Psoas muscle (tissue), 8 donors: ENCODE measurements at places on chromosomes 6 and 20. TPM values are rescaled to one million over a fixed set of nuclear protein-coding genes. Genes with fewer than 3 reads are reported as not detected.

- no peaks in the 10 kb centered on the region for H3K4me1 ChIP-seq
- peaks cover 69% of the 10 kb centered on the region for H3K27me3 ChIP-seq
- peak overlapping the region; percentile 22 for H3K4me3 ChIP-seq
- H3K36me3 ChIP-seq: no peaks in the 10 kb centered on the region
- DNase-seq: no peak
Measured at GRCh38 chr20:9516234-9516871, 2.0 kb downstream of the LAMP5 start.

DNA sequence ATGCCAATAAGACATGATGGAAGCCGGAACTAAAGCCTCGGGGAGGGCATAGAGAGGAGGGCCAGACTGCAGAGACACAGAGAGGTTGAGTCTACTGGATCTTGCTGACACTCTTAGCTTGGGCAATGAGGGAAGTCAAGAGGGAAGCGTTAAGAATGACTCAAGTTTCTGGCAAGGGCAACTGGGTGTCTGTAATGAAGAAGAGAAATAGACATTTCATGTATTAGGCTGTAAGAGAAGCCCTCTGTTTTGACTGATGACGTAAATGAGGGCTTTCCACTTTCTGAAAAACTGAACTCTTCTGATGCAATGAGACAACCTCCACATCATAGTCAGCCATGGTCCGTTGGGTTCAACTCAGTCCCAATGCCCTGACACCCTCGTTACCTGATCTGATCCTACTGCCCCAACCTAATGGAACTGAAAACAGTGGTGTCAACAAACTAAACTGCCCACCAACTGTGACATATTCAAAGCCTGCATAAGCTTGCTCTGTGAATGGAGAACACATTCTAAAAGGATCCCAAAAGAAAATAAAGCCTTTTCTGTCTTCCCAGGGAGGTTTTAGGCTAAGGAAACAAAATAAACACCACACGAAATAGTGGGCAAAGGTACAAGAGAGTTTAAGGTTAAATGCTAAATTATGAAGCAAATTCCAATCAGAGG is 45.8 kb upstream of the PNRC1 start:
- H3K27me3 ChIP-seq: no peaks in the 10 kb centered on the region
- no peaks in the 10 kb centered on the region for H3K36me3 ChIP-seq
- no peak for DNase-seq
- H3K4me1 ChIP-seq: peaks cover 43% of the 10 kb centered on the region
- peak overlapping the region; percentile 93 for H3K27ac ChIP-seq
- peak overlapping the region; percentile 40 for H3K4me3 ChIP-seq

DNA sequence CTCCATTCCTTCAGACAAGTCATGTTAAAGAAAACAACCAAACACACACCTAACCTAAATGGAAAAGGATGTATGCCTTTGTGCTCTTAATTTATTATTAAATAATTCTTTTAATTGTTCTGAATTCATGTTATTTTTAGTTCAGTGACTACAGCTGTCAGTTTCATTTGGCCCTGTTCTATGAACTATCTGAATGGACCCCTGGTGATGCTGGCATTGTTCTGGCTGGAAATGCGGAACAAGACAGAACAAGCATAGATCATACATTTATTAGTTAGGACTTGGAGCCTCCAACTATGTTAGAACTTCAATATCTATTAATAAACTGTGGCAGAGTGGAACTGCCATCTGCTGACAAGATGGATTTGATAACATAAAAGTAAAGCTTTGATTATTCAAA is 5.7 kb downstream of the MAP3K7 start:
- H3K4me1 ChIP-seq: peaks cover 47% of the 10 kb centered on the region
- no peak overlapping the region for H3K27ac ChIP-seq
- DNase-seq: no peak

GRCh38 chr6:162226803-162227202 is 500.8 kb downstream of the PRKN start:
- DNase-seq: no peak
- H3K4me1 ChIP-seq: no peaks in the 10 kb centered on the region
- no peak overlapping the region for H3K4me3 ChIP-seq
- H3K36me3 ChIP-seq: no peaks in the 10 kb centered on the region

DNA sequence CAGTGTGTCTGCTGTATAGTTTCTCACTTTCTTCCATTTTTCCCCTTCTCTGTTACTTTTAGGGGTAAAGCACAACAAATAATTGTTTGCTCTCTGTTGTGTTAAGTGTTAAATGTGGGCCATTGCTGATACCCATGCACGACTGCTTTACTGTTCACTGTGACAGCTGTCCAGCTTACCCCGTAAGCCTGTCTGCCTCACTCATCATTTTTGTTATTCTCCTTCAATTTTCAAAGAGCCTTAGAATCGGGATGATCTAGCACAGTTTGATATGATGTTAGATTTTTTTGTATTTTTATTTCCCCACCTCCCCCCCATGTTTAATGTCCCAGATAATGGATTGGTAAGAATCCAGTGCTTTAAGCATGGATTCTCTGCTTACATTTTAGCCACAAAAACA is 41.2 kb upstream of the MLIP start:
- H3K4me1 ChIP-seq: peaks cover 48% of the 10 kb centered on the region
- H3K27me3 ChIP-seq: no peaks in the 10 kb centered on the region

DNA sequence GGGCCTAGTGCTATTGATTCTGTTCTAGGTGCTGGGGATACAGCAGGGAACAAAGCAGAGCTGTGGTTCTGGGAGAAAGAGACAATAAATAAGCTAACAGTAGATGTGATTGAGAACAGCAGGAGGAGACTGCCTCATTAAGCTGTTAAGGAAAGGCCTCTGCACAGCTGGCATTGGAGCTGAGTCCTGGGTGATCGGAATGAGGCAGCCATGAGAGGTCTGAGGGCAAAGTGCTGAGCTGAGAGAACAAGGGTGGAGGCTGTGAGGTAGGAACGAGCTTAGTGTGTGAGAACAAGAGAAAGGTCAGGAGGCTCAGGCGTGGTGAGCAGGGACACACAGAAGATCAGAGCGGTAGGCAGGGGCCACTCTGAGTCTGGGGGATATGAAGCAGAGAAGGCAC is 18.3 kb downstream of the DDX27 start:
- H3K27me3 ChIP-seq: no peaks in the 10 kb centered on the region
- H3K27ac ChIP-seq: no peak overlapping the region
- no peaks in the 10 kb centered on the region for H3K4me1 ChIP-seq
- peaks cover 98% of the 10 kb centered on the region for H3K36me3 ChIP-seq
- H3K4me3 ChIP-seq: no peak overlapping the region

The JPH2 gene
- 76.6 TPM for total RNA-seq

DNA sequence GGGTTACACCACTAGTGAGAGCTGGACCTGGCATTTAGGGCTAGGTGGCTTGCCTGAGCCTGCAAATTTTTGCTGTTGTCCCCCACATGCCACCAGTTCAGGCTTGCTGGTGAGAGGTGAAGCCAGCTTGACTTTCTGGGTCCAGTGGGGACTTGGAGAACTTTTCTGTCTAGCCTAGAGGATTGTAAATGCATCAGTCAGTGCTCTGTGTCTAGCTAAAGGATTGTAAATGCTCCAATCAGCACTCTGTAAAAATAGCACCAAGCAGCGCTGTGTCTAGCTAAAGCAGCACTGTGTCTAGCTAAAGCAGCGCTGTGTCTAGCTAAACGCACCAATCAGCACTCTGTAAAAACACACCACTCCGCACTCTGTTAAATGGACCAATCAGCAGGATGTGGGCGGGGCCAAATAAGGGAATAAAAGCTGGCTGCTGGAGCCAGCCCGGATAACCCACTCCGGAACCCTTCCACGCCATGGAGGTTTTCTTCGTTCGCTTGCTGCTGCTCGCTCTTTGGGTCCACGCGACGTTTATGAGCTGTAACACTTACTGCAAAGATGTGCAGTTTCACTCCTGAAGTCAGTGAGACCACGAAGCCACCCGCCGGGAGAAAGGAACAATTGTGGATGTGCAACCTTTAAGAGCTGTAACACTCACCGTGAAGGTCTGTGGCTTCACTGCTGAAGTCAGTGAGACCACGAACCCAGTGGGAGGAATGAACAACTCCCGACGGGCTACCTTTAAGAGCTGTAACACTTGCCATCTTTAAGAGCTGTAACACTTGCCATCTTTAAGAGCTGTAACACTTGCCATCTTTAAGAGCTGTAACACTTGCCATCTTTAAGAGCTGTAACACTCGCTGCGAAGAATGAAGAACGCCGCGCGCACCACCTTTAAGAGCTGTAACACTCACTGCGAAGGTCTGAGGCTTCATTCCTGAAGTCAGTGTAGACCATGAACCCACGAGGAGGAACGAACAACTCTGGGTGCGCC is 27.3 kb downstream of the GMPR start:
- DNase-seq: no peak
- peaks cover 21% of the 10 kb centered on the region for H3K36me3 ChIP-seq
- no peaks in the 10 kb centered on the region for H3K27me3 ChIP-seq
- peaks cover 4% of the 10 kb centered on the region for H3K4me1 ChIP-seq
- H3K4me3 ChIP-seq: no peak overlapping the region
- peak overlapping the region; percentile 50 for H3K27ac ChIP-seq

- DNase-seq: no peak
- no peaks in the 10 kb centered on the region for H3K27me3 ChIP-seq
- no peak overlapping the region for H3K4me3 ChIP-seq
- no peaks in the 10 kb centered on the region for H3K4me1 ChIP-seq
- no peak overlapping the region for H3K27ac ChIP-seq
Measured at GRCh38 chr6:143621876-143622605, 55.7 kb upstream of the PHACTR2 start.

- H3K4me1 ChIP-seq: peaks cover 12% of the 10 kb centered on the region
- H3K4me3 ChIP-seq: no peak overlapping the region
Measured at GRCh38 chr6:139602577-139602976, 228.1 kb upstream of the CITED2 start.

DNA sequence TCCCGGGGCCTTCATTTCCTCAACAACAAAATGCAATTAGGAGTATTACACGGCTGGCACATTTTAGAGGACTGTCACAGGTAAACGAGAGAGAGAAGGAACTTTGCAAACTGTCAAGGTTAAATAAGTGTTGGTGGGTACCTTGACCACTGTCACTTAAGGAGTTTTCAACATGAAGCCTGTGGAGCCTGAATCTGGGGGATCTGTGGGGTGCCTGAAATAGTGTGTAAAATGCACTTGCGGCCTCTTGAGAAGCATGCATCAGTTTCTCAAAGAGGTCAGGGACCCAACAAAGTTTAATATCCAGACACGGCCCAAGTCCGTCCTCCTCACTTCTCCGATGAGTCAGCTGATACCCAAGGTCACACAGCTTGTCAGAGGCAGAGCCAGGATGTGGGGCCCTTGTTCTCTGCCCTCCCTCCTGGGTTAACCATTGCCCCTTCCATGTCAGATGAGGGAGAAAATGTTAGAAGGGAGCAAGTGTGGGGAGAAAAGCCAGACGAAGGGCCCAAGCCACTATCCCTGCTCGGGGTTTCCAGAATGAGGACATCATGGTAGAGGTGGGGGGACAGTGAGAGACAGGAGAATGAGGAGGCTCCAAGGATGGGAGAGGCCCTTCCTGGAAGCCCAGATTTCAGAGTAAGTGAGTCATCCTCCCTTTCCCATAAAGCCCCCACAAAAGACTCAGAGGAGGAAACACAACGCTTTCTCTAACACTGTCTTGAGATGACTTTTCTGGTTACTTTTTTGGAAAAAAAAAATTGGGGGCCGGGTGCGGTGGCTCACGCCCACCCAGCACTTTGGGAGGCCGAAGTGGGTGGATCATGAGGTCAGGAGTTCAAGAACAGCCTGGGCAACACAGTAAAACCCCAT is 42.2 kb downstream of the C6orf132 start:
- H3K27ac ChIP-seq: no peak overlapping the region
- DNase-seq: no peak
- H3K4me1 ChIP-seq: no peaks in the 10 kb centered on the region

DNA sequence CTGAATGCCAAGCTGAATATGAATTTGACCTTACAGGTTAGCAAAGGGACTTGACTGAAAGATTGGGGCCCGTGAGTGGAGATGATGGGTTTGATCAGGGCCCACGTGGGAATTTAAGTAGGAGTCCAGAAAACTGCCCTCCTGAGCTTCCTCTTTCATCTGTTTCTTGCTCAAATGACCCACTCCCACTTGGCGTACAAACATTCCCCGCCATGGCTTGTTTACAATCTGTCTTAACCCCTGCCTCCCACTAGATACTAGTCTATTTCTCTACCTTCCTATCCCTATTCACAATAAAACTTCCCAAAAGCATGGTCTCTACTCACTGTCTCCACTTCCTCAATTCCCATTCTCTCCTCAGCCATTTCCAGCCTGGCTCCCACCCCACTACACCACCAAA is 9.4 kb downstream of the MMP9 start:
- no peaks in the 10 kb centered on the region for H3K27me3 ChIP-seq
- no peak for DNase-seq
- no peaks in the 10 kb centered on the region for H3K36me3 ChIP-seq
- H3K27ac ChIP-seq: no peak overlapping the region

- no peak overlapping the region for H3K4me3 ChIP-seq
- no peak overlapping the region for H3K27ac ChIP-seq
- no peak for DNase-seq
- H3K27me3 ChIP-seq: no peaks in the 10 kb centered on the region
- no peaks in the 10 kb centered on the region for H3K4me1 ChIP-seq
Measured at GRCh38 chr20:7497985-7498384, 442.3 kb downstream of the HAO1 start.

The GSTA1 gene
- 1.6 TPM for total RNA-seq

DNA sequence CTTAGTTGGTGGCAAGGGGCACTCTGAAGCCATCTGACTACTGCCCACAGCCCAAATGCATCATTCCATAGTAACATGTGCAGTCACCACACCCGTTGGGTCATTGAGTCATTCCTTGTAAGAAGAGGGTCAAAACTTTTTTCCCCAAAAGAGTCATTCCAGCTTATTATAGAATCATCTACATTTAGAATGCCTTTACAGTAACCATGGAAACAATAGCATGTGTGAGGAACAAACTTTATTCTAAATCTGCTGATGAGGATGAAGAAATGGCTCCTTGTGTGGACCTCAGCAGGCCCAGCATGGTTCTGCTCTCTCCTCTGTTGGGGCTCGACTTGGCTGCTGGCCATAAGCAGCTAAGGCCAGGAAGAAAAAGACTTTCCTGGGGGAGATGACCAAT is 111.2 kb upstream of the PTPRT start:
- no peak overlapping the region for H3K27ac ChIP-seq
- no peaks in the 10 kb centered on the region for H3K36me3 ChIP-seq
- H3K27me3 ChIP-seq: no peaks in the 10 kb centered on the region
- H3K4me3 ChIP-seq: no peak overlapping the region
- no peak for DNase-seq
